ENCODE measurements at places on chromosomes 6 and 20. TPM values are rescaled to one million over a fixed set of nuclear protein-coding genes. Genes with fewer than 3 reads are reported as not detected.

BAK1 gene
- total RNA-seq: 24.3 TPM

OR2W1 gene
- total RNA-seq: not detected

ZSCAN23 gene
- total RNA-seq: 0.97 TPM

FOXC1 gene
- 5.2 TPM for total RNA-seq

POM121L2 gene
- not detected for total RNA-seq

SLC22A2 gene
- not detected for total RNA-seq

MAPK13 gene
- 3.6 TPM for total RNA-seq

KIF25 gene
- total RNA-seq: not detected

SNX5 gene
- total RNA-seq: 133 TPM

CDSN gene
- not detected for total RNA-seq

CALHM6 gene
- total RNA-seq: not detected

BPIFB3 gene
- not detected for total RNA-seq

RBM24 gene
- 1.3 TPM for total RNA-seq

NMBR gene
- not detected for total RNA-seq

MAP3K4 gene
- total RNA-seq: 28.0 TPM

AVP gene
- total RNA-seq: not detected

PAK5 gene
- not detected for total RNA-seq

LAMA4 gene
- 307 TPM for total RNA-seq

NTSR1 gene
- total RNA-seq: 0.65 TPM

GNAS-AS1 gene
- 0.15 TPM for total RNA-seq

FAM83C gene
- total RNA-seq: not detected

IL17F gene
- not detected for total RNA-seq

EFCAB8 gene
- total RNA-seq: not detected

CNR1 gene
- total RNA-seq: not detected

SLC35F1 gene
- under 0.01 TPM for total RNA-seq

CLVS2 gene
- not detected for total RNA-seq

SLC17A4 gene
- not detected for total RNA-seq

SLC17A3 gene
- not detected for total RNA-seq

PRR18 gene
- total RNA-seq: not detected

CLPSL2 gene
- total RNA-seq: not detected

BCL2L1 gene
- 62.3 TPM for total RNA-seq

BMP6 gene
- 248 TPM for total RNA-seq

TRIM38 gene
- 8.1 TPM for total RNA-seq

ADGRG6 gene
- total RNA-seq: 158 TPM

PNPLA1 gene
- total RNA-seq: not detected

NRSN1 gene
- total RNA-seq: not detected

VPS16 gene
- 46.1 TPM for total RNA-seq

RALGAPA2 gene
- total RNA-seq: 17.9 TPM
